ENCODE measurements at places on chromosomes 11 and 22.
A peak's percentile ranks its signal among the peaks of the same experiment; 100 is the strongest.

GRCh38 chr22:22810471-22810870, 77.1 kb upstream of the IGLL5 start:
- no peak for ATAC-seq

GRCh38 chr11:68649851-68650555, 34.3 kb upstream of the GAL start:
- no peak for ATAC-seq

DNA sequence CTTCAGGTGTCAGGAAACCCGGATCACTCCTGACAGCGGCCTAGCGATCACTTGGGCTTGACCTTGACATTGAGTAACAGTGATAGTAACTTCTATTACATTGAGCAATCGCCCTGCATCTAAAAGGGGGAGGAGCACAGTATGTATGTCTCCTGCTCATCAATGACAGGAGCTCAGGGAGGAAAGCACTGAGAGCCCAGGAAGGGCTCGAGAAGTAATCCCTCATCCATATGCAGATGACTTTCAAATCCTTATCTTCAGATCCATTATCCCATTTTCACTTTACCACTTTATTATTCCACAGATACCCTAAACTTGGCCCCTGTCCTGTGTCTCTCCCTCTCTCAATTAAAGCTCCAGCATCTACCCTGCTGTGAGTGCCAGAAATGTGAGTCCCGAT, 47.8 kb downstream of the ABTB2 start:
- ATAC-seq = no peak

DNA sequence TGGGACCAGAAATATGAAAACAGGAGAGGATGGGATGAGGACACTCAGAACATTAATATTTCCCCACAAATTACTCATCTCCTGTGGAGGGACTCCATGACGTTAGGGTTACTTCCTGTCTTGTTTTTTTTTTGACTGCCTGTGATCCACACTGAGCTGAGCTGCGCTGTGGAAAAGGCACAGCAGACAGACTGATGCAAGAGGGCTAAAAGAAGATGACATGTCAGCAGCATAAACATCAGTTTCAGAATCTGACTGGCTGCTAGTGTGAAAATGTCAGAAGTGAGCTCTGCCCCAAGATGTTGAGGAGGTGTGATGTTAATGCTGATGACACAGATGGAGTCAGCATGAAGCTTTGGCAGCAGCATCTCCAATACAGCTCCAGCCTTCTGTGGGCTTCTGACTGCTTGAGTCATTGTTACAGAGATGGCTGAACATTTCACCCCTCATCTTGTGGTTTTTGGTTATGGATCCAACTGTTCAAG, 286.8 kb downstream of the BLID start:
- ATAC-seq = no peak

DNA sequence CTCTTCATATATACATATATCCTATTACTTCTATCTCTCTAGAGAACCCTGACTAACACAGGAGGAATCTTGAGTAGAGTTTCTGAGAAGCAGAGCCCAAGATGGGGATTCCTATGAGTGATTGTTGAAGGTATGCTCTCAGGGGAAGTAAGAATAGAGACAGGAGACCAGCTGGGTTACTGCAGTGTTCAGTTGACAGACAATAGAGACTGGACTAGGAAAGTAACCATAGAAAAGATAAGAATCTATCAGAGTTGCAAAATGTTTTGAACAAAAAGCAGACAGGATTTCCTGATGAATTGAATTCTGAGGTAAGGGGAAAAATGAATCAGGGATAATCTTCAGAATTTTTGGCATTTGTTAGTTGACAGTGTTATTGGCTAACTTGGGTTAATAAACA, 54.4 kb downstream of the SLC17A6 start:
- no peak for ATAC-seq

DNA sequence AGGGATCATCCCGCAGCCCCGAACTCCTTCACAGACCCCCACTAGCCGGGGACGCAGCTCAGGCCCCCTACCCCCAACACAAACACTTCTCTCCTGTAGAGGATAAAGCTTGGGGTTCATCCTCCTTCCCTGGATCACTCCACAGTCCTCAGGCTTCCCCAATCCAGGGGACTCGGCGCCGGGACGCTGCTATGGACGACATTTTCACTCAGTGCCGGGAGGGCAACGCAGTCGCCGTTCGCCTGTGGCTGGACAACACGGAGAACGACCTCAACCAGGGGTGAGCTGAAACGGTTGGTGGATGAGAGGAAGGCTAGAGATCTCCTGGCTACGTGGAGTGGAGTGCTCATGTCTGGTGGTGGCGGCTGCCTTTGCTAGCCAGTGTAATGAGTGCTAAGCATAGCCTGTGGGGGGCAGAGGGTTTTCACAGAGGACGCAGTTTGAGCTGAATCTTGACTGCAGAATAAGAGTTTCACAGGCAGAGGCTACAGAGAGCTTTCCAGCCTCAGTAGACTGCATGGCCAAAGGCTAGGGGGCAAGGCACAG, 580 bp downstream of the ILK start:
- ATAC-seq = peak; percentile 47

GRCh38 chr11:78660471-78660870, 85.8 kb upstream of the NARS2 start:
- ATAC-seq = no peak

DNA sequence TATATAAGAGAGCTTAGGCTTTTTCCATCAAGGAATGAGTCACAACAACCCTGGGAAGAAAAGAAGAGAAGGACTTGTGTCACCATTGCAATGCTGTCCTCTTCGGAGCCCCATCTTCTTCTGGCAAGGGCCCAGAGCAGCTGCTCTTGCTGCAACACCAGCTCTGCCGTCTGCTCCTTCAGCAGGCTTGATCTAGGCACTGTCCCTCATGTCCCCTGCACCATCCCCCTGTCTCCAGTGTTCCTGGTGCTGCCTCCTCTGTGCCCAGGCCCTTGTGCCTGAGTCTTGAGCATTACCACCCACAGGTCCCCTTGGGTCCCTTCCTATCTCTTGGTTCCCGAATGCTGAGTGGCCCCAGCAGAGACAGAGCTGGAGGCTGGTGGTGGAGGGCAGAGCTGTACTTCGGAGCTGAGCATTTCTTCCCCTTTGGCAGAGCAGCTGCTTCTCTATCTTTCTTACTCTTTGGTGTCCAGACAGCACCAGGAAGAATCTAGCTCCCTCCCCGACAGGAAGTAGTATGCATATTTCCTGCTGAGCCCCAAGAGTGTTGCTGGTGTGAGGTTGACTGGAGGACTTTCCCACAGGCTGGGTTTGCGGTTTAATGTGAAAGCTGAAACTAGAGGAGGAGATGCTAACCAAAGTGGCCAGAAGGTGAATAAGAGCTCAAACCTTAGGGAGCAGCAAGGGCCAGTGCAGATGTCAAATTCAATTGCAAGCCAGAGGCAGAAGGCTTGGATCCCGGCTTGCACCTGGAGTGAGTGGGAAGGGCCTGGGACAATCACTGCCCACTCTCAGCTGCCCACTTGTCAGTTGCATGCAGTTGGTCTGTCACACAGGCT, 27.8 kb downstream of the WEE1 start:
- peak; percentile 85 for ATAC-seq

DNA sequence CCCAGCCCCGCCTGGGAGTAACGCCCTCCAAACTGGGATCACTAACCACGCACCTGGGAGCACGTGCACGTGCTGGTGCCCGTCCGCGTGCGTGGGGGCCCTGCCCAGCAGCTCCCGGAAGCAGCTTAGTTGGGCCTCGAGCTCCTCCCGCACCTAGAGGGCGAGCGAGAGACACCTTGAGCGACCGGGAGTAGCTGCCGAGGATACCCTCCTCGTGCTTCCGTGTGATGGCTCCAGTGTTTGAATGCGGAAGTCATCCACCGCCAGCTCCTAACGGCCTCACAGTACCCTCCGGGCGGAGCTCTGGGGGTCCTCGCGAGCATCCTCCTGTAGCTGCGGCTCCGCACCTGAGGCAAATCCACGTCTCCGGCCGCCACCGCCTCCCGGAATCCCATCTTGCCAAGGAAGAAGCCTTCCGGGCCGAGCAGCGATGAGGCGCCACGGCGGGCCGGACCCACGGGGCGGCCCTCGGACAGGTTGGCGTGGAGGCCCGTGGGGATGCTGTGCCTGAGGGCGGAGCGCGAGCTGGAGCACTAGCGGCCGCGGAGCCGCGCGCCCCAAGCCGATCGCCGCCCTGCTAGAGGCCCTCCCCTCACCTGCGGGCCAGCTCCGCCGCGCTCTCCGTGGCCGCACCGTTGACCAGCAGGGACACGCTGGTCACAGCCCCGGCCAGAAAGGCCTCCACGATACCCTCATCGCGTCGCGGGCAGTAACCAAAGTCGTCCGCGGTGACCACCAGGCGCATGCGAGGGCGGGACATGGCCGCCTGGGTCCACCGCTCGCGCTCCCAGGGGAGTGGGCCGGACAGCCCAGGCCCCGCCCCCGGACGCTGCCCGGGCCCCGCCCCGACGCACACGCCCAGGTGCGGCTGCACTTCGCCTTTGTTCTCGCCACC, at the start of gene YDJC:
Gene YDJC, minus strand, starts transcription at position 768 of the 895 bp plus-strand sequence. Its CDS starts 8 bp downstream, at position 760.
- ATAC-seq = peak; percentile 86

DNA sequence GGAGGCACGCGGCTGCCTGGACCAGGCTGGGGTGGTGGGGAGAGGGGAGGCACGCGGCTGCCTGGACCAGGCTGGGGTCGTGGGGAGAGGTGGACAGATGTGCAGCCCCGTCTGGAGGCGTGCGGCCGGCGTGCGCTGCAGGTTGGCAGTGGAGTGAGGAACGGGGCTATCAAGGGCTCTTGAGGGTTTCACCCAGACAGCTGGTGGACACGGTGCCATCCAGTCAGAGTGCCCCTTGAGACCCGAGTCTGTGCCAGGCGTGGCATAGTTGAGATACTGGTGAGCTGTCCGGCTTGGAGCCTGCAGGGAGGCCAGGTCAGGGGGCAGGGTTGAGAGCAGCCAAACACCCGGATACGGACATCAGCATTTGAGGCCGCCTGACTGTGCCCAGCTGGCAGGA, 1.5 kb upstream of the GRAMD4 start:
- ATAC-seq = no peak

DNA sequence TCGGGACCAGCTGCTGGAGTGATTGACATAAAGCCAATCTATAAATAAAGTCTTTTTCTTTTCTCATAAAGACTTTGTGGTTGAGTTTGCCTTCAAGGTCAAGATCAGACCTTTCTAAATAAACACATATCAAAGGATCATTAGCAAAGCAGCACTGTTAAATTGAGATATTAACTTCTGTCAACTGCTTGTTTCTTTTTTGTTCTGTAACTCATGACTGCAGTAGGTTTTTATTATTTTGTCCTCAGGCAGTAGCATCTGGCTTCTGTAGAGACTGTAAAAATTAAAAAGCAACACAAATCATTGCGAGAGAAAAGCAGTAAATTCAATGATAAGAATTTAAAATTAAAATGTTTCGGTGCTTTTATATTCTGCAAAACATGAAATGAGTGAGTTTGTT, 77.7 kb upstream of the NNMT start:
- no peak for ATAC-seq

DNA sequence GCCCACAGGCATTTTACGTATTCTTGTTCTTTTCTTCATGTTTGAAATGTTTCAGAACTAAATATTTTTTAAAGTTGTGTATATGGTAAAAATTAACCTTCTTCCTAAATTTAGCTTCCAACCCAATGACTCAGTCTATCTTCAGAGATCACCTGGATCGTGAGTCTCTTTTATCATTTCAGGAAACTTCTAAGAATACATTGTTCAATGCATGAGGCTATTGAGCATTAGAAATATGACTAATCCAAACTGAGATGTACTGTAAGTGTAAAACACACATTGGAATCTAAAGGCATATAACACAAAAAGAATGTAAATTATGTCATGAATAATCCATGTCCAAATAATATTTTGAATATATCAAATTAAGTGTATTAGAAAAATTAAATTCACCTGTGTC, 265.2 kb downstream of the LUZP2 start:
- no peak for ATAC-seq

GRCh38 chr11:125772834-125773505, 5.7 kb downstream of the PATE2 start:
- ATAC-seq = no peak

DNA sequence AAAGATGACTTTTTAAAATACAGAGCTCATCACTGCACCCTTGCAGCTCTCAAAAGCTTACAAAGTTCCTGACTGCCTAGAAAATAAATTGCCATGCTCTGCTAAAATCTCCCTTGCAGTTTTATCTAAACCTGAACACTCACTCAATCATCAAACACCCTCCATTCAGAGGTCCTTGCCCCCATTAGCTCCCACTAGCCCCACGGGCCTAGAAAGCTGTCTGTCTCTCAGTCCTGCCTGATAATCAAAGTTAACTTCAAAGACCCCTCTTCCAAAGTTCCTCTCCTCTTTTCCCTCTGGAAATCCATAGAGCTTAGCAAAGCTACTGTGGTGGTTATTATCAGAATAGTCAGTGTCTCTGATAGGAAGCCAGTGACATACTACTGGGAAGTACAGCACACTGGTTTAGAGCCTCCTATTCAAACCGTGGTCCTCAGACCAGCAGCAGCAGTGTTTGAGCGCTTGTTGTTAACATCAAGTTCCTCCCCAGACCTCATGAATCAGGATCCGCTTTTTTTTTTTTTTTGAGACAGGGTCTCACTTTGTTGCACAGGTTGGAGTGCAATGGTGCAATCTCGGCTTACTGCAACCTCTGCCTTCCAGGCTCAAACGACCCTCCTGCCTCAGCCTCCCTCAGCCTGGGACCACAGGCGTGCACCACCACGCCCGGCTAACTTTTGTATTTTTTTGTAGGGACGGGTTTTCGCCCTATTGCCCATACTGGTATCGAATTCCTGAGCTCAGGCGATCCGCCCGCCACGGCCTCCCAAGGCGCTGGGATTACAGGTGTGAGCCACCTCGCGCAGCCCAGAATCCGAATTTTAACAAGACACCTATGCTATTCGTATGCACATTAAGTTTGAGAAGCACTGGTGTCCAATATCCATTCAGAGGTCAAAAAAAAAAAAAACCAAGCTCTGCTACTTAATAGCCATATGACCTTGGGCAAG, 1.2 kb downstream of the NDUFC2 start:
- no peak for ATAC-seq

GRCh38 chr11:68213135-68213515, at the start of gene KMT5B:
TSS of gene KMT5B (minus strand) at chr11:68213296. CDS start at chr11:68190076, 23,220 bp downstream.
- no peak for ATAC-seq

DNA sequence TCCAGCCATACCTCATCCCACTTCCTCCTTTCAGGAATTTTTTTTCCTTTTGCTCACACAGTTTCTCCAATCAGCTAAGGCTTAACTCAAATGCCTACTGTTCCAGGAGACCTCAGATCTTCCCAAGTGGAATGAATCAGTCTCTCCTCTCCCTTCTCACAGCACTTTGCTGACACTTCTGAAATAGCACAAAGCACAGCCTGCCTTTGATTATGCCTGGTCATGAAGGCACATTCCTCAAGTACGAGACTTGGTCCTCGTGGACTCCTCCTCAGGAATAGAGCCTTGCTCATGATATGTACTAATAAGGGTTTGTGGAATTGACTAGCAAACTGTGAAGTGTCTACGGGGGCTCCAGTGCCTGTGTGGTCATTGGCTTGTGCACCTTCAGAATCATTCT, 176.7 kb upstream of the TENM4 start:
- ATAC-seq = no peak

GRCh38 chr22:36036167-36036624, 7.6 kb upstream of the RBFOX2 start:
- no peak for ATAC-seq

Data from activated CD4-positive, CD25-positive, alpha-beta regulatory T cell treated with anti-CD3 and anti-CD28 coated beads, Interleukin-2, amount 50 U/mL, for 24 hours (primary cell).